Dorsolateral prefrontal cortex (tissue), 122 donors: ENCODE measurements at places on chromosomes 12 and 14. TPM values are rescaled to one million over a fixed set of nuclear protein-coding genes. Genes with fewer than 3 reads are reported as not detected.

DDN gene
- total RNA-seq: 206 TPM

GUCY2C gene
- 0.35 TPM for total RNA-seq

TAMALIN gene
- total RNA-seq: 72.8 TPM

DPF3 gene
- 26.2 TPM for total RNA-seq

AICDA gene
- total RNA-seq: not detected
